ENCODE measurements at places on chromosomes 1 and 21.

- no peak for DNase-seq
Measured at GRCh38 chr1:79304131-79304530, 297.6 kb upstream of the ADGRL4 start.

DNA sequence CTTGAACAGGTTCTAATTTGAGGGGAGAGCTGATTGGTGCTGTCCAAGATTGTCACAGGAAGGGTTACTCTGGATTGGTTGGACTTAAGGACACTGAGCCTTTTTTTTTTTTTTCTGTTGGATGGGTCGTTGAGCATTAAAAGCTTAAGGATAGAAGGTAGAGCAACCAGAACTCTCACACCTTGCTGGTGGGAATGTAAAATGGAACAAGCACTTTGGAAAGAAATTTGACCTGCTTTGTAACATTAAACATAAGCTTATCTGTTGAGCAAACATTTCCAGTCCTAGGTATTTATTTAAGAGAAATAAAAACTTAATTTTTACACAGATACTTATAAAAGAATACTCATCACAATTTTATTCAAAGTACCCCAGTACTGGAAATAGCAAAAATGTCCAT lies 29.8 kb upstream of the PLA2G2A start:
- DNase-seq, result no peak

DNA sequence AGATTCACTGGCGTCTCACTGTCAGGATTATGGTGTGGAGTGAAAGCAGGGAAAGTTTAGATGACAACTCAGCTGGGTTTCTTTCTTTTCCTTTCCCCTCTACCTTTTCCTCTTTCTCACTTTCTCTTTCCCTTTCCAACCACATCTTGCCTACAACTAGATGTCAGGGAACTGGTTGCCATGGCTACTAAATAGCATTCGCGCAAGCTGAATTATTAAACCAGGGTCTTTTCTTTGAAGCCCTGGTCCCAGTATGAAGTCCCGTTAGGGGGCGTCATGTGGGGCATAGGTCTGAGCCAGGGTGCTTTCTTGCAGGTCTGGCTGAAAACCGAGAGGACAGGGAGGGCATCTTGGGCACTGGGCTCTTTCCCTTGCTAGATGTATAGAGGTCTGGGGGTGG lies 168.4 kb upstream of the CACNA1E start:
- no peak for DNase-seq

- no peak for DNase-seq
Measured at GRCh38 chr1:210377731-210378333, 49.1 kb downstream of the HHAT start.

- DNase-seq, result no peak
Measured at GRCh38 chr21:18776936-18777335, 373.4 kb upstream of the TMPRSS15 start.

DNA sequence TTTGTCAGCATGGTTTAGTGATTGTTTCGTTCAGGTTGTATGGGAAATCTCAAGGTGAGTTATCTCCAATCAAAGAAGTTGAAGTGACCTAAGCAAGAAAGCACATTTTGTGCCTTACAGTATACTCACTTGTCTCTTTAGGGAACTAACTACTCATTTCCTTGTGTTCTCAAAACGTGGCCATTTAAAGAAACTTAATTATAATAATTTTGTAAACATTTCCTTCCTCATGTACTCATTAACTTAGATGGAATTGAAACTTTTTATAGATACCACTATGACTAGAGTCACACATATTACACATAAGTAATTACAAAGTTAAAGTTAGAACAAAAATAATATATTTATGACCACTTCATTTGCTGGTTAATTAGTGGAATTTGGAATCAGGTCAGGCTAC lies 552.6 kb downstream of the MRPL39 start:
- no peak for DNase-seq

GRCh38 chr1:147641695-147642592 lies 28.4 kb downstream of the ACP6 start:
- no peak for DNase-seq

DNA sequence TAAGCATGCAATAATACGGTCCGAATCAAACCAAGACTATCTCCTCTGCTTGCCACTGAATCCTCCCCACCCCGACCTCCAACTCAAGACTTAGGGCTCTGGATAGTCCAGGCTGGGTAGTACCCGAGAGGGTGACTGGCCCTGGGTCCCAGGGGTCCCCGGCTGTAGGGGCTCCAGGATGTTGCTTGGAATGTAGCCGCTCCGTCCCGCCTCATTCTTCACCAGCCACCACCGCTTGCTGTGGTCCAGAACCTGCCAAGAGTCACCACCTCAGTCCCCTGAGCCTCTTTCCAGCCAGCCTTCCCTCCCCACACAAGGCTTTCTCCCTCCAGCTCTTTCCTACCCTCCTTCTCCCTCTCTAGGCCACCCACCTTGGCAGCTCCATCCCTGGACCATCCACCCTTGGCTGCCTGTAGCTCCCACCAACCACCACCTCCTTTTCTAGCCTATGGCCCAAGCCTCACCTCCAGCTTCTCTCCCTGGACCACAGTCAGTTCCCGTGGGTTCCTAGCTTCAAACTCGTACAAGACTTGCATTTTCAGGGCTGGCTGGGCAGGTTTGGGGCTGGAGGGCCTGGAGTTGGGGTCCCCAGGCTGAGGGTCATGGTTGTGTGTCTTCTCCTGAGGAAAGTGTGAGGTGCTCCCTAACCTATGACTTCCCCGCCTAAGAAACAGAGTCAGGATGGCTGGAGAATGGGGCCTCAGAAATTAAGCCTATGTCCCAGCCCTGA lies 10.9 kb upstream of the GSTM3 start:
- DNase-seq, result no peak

DNA sequence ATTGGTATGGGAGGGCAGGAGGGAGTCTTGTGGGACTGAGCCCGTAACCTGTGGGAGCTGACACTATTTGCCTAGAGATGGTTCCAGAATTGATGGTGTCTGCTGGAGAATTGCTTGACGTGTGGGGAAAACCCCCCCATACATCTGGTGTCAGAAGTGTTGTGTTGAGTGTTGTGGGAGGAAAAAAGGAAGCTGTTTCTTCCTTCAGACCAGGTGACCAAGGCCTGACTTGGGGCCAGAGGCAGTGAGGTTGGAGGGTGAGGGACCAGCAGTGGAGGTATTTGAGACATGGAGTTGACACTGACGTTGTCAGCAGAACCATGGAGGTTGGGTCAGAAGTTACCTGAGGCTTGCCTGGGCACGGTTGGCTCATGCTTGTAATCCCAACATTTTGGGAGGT lies 8.3 kb downstream of the SHISAL2A start:
- DNase-seq, result no peak

- no peak for DNase-seq
Measured at GRCh38 chr1:177884479-177885021, 85.3 kb downstream of the SEC16B start.

GRCh38 chr1:48920851-48921250 lies 144.2 kb upstream of the BEND5 start:
- no peak for DNase-seq

DNA sequence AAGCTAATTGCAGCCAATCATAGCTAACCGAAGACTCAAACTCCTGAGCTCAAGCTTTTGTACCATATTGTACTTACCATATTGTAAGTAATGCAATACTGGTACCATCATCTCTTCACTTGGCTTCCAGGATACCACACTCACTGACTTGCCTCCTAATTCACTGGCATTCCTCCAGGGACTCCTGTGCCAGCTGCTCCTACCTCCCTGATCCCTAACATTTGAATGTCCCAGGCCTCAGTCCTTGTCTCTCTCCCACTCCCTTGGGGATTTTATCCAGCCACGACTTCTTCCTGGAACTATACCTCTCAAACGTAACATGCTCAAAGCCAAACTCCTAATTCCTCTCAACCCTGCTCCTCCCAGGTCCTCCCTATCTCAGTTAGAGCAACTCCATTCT lies 33.8 kb downstream of the USP48 start:
- no peak for DNase-seq

GRCh38 chr1:222820171-222820712 lies 5.4 kb downstream of the DISP1 start:
- no peak for DNase-seq

DNA sequence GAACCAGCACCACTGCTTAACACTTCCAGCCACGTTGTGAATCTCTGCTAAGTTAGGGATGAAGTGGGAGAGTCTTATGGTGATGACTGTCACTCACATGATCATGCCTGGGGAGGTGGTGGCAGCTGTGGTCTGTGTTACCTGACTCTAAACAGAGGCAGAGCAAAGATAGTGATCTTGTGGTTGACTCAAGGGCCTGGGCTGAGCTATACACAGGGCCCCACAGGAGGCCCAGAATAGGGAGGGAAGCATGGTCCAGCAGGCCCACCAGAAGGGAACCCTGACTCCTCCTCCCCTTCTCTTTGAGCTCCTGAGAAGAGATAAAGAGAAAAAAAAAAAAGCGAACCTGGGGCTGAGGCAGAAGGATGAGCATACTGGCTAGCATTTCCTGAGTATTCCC lies 55.0 kb downstream of the PLXNA2 start:
- DNase-seq, result no peak

DNA sequence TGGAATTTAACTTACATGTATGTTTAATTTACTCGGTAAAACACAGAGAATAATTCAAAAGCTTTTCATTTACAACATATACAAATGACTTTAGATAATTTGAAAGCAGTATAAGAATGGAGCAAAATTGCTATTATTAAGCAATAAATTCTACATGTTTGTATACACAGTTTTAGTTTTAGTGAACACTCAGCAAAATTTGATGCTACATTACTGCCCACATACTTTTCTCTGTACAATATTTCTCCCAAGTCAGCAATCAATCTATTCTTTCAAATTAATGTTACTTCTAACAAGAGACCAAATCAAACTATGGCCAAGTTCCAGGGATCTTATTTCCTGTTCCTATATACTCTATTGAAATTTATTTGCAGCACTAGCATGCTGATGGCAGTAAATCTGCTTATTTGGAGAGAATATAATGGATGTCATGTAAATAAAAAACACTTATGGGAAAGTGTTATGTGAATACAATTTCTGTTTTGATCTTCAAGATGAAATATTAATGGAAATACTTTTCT lies 82.6 kb upstream of the BRINP3 start:
- no peak for DNase-seq

GRCh38 chr21:44295163-44295573 lies 4.7 kb upstream of the PFKL start:
- no peak for DNase-seq

DNA sequence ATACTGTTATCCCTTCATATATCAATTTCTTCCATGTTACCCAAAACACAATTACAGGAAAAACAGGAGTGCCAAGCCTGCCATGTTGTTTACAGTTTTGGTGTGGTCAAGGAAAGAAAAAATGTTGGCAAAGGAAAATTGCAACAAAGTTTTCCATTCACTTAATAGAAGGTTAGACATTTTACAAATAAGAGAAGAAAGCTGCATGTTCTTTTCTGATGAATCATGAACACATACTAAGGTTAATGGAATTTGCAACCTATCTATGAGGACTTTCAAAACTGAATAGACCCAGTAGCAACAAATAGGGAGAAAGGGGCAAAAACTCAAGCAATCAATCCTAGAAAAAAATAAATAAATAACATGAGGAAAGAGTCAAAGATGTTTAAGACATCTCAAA lies 556.7 kb downstream of the DPYD start:
- no peak for DNase-seq

- DNase-seq, result no peak
Measured at GRCh38 chr21:19510653-19511052, 1107.1 kb upstream of the TMPRSS15 start.

DNA sequence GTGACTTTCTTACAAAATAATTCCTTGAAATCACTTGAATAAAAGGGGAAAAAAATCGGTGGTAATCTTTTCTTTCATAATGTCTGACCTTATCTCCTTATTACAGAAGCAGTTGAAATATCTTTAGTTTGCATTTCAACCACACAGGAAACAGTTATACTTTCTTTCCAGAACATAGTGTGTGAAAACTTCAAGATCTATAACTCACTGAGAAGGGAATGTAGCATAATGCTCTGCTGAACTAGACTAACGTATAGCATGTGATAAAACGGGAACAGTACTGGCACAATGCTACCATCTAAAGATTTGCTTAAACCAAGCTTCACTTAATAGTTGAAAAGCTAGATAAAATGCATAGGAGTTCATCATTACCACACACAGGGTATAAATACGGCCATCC lies 45.0 kb downstream of the VAV3 start:
- no peak for DNase-seq

- DNase-seq, result no peak
Measured at GRCh38 chr21:33078907-33079582, 9.1 kb downstream of the OLIG1 start.

DNA sequence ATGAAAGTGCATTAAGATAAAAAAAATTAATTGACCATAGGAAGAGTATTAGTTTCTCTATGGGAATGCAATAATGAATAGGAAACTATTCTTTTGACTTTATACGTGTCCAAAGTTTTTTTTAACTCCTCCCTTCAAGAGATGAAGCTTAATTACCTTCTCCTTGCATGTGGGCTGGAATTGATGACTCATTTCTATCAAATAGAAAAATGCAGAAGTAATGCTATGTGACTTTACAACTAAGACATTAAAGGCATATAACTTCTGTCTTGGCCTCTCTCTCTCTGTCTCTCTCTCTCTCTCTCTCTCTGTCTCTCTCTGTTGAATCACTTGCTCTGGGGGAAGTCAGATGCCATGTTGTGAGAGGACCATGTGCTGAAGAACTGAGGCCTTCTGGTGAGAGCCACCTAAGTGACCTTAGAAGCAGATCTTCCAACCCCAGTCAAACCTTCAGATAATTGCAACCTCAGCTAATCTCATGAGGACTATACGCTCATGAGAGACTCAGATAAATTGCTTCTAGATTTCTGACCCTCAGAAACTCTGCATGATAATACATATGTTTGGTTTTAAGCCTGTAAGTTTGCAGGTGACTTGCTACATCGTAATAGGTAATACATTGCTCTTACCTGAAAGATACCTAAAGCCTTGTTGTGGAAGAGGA lies 414.2 kb downstream of the KCNT2 start:
- no peak for DNase-seq

DNA sequence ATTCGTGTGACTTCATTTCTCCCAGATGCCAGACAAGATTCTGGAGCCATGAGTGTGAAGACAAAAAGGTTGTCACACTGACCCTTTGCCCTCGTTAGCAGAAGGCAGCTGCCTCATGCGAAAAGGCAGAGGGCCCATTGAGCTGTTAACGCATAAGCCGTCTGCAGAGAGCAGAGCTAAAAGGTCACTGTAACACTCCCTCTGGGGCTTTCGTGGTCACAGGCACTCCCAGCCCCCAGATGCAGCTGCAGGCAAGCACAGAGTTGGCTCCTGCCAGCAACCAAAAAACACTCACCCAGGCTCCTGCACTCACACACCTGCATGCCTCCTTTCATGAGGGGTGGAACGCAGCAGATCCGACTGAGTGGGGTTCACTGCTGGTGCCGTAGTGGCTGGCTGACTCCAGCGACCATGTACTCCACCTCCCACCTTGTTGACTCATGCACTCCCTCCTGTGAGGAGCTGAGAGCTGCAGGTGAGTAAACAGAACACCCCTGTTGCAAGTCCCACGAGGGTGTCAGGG lies 287.5 kb downstream of the SMYD3 start:
- no peak for DNase-seq

DNA sequence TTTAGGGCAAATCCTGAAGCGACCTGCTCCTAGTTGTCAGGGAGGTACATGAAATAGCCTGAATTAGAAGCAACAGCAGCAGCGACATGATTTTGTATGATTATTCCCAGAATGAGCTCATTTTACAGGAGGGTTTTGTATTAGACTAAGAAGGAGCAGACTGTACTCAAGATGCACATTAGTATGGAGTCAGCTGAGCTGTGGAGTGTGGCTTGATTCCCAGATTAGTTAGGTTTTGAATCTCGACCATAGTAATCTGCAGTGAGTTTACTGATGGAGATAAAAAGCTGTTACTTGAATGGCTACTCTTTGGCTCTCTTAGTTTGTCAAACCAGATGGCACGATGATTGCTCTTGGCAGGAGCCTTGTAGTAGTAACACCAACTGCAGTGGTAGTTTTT lies 143.1 kb downstream of the PHTF1 start:
- no peak for DNase-seq

- DNase-seq, result no peak
Measured at GRCh38 chr21:15210235-15210678, 145.5 kb upstream of the NRIP1 start.

Data from iPS DF 19.7 (cell line).